ENCODE measurements at places on chromosomes 2 and 18.
A peak's percentile ranks its signal among the peaks of the same experiment; 100 is the strongest.

DNA sequence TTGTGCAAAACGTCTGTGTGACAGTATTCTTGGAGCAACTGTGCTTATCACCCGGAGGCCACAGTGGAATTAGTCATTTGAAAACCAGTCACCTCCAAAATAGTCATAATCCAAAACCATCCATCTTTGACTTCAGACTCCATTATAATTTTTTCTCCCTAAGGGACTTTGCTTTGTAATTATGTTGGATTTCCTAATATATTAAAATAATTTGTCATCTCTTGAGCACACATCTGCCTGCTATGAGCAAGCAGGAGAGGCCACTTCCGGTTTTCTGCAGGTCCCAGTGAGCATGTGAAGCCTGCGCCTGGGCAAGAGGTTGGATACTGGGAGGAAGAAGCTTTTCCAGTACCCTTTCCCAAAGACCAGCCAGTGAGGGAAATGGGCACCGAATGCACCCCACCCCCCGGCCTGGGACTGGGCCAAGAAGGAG lies 57.7 kb downstream of the ODC1 start:
- DNase-seq, result no peak

- no peak for DNase-seq
Observed at GRCh38 chr2:231212329-231212845, 14.0 kb downstream of the ARMC9 start.

DNA sequence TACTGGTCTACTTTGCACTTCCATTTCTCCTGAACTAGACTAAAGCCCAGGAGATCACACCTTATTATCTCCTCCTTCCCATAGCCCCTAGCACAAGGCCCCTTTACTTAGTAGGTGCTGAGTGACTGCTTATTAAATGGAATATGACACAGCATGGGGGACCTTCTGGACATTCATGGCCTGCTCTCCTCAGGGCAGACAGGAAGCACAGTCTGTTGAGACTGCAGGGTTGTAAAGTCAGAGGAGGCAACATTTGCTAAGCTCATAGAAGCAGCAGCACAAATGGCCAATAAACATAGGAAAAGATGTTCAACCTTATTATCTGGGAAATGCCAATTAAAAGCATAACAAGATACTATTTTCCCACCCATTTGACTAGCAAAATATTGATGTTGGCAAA lies 75.3 kb downstream of the DNMT3A start:
- DNase-seq, result no peak

DNA sequence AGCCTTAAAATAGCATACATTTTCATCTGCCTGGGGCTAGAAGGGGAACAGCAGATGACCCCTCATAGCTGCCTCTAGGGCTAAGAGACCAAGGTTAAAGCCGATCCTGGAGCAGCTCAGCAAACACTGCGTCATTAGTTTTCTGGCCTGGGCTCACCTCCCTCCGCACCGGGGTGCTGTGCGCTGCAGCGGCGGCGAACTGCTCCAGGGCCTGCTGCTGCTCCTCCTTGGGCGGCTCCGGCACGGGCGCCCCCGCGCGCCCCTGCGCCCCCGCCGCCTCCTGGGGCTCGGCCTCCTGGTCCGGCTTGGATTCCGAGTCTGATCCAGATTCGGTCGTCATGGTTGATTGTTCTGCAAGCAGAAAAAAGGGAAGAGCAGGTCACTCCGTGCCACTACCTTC lies 55.0 kb downstream of the EPB41L3 start:
- no peak for DNase-seq

DNA sequence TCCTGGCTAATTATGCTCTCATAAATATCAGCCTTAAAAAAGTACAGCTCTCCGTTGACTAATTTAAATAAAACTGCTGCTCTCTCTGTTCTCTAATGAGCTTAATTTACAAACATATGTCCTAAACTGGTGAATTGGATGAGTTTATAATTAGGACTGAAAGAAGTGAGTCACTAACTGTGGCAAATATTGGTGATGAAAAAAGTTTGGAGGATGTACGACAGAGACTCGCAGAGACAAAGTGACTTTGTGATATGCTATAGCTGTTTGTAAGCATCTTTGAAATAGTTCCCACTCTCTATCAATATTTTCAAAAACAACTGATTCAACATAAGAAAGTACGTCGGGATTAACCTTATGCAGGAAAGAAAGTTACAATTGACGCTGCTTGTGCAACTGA lies 138.9 kb upstream of the TMEFF2 start:
- no peak for DNase-seq

GRCh38 chr18:74226156-74226555 lies 65.6 kb downstream of the CYB5A start:
- DNase-seq, result no peak

GRCh38 chr18:63339920-63340484 lies 20.4 kb upstream of the BCL2 start:
- peak; percentile 69 for DNase-seq

- no peak for DNase-seq
Observed at GRCh38 chr18:48724442-48724841, 185.6 kb downstream of the CTIF start.

DNA sequence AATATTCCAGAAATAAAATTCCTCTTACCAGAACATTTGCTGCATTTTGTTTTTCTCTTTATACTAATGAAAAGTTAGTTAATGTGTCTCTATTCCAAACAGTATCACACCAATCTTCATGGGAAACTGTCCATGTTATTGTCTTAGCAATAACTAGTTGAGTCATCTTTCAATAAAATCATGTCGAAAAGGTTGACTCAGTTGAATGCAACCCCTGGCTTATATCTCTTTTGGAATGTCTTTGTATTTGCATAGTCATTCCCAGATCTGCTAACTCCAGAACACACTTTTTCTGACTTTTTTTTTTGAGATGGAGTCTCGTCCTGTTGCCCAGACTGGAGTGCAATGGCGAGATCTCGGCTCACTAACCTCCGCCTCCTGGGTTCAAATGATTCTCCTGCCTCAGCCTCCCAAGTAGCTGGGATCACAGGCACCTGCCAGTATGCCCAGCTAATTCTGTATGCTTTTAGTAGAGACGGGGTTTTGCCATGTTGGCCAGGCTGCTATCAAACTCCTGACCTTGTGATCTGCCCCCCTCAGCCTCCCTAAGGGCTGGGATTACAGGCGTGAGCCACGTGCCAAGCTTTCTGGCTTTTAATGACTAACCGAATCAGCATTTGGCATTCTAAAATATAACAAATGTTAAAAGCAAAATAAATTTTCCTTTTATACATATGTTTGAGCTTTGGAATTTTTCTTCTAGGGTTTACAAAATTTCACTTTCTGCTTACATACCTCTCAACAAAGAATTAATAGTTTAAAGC lies 133.2 kb upstream of the GULP1 start:
- DNase-seq, result no peak

GRCh38 chr2:23292024-23292423 lies 93.0 kb upstream of the KLHL29 start:
- DNase-seq, result no peak

DNA sequence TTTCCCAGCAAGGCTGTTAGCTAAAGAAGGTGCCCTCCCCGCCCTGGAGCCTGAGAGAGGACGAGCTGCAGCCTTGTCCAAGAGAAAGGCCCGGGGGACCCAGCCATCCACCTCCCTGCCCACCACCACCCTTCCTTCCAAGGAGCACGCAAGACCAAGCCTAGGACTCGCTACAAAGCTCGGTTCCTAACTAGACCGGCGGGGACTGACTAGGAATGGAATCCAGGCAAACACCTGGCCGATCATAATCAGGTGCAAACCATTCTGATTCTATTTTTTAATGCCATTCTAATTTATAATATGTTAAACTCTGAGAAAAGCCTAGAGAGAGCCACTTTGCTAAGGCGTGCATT lies 19.7 kb upstream of the TUBB6 start:
- no peak for DNase-seq

GRCh38 chr2:171044416-171044815 lies 115.4 kb downstream of the GORASP2 start:
- DNase-seq, result no peak

GRCh38 chr2:196966061-196966460 lies 39.6 kb upstream of the PGAP1 start:
- DNase-seq, result no peak

GRCh38 chr18:22169011-22169888 lies at the start of gene GATA6:
GATA6 (plus strand) TSS chr18:22169589; CDS start chr18:22171145, 1,556 bp downstream.
- peak; percentile 86 for DNase-seq

GRCh38 chr2:98914713-98915580 lies 21.1 kb downstream of the CRACDL start:
- no peak for DNase-seq

DNA sequence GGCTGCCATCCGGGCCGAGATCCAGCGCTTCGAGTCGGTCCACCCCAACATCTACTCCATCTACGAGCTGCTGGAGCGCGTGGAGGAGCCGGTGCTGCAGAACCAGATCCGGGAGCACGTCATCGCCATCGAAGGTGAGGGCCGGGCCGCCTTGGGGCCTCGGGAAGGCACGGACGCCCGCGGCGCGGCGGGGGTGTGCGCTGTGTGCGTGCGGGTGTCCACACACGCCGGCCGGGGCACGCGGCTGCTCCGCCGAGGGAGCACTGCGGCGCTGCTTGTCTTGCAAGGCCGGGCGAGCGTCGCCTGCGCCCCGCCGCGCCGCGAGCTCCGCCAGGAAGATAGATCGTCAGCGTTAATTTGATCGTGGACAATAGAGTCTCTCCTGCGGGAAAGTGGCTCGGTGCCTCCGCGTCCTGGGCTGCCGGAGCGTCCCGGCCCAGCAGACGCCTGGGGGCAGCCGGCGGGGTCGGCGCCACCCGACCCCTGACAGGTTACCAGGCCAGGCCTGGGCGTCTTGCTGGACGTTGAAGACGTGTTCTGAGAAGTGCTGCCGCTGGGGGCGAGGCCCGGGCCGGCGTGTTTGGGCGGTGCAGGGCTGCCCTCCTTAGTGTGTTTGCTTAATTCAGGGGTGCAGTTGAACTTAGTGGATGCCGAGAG lies 1.0 kb downstream of the AGAP1 start:
- peak; percentile 56 for DNase-seq

- no peak for DNase-seq
Observed at GRCh38 chr18:2905854-2906703, 59.3 kb downstream of the EMILIN2 start.

GRCh38 chr2:227827143-227827542 lies 13.5 kb downstream of the CCL20 start:
- no peak for DNase-seq

DNA sequence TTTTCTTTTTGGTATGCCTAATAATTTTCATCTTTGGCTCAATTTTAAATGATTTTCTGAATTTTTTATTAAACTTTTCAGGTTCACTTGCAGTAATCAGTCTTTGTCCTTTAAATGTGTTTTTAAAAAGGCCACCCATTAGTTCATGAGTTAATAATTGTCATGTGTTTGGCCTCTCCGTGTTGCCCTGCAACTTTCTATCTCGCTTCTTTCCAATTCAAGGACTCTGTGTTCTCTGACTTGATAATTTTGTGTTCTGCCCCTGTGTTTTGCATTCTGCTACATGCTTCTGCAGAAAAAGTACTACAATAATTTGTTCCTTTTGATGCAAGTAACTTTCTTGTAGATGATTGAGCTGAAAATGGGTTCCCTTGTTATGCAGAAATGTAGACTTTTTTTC lies 921.4 kb upstream of the LRATD1 start:
- DNase-seq, result no peak

GRCh38 chr2:71358931-71359671 lies 27.5 kb downstream of the ZNF638 start:
- DNase-seq, result no peak

DNA sequence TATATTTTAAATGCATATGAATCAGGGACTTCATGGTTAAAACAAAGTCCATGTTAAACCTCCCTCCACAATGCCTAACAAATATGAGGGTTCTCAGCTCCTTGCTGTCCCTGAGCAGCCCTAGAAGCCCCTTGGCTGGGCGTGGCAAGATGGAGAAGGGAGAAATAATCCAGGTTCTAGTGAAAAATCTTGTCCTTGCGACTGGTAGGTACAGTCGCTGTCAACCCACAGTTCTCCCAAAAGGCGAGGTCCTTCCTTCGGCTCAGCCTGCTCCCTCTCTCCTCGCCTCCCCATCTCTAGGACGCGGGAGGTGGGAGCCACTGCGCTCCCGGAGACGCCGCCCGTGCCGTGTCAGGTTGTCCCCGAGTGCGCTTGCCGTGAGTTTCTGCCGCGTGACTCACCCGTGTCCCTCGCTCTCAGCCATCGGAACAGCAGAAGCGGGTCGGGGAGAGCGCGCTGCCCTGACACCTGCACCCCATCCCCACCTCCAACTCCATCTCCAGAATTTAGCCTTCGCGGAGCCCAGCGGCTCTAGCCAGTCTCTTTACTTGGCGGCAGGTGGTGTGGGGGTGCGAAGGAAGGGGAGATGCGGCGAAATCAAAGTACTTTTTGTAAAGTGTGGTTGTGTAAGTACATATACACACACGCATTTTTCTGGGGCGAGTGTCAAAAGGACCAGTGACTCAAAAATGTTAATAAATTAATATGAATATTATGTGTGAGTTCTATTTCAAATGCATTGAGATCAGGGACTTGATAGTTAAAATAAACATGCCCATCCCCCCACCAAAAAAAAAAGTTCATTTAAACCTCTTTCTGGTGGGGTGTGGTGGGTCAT lies 65.1 kb upstream of the TMEM17 start:
- no peak for DNase-seq

- DNase-seq, result peak; percentile 83
Observed at GRCh38 chr2:26561918-26562810, 79.0 kb downstream of the CIB4 start.

DNA sequence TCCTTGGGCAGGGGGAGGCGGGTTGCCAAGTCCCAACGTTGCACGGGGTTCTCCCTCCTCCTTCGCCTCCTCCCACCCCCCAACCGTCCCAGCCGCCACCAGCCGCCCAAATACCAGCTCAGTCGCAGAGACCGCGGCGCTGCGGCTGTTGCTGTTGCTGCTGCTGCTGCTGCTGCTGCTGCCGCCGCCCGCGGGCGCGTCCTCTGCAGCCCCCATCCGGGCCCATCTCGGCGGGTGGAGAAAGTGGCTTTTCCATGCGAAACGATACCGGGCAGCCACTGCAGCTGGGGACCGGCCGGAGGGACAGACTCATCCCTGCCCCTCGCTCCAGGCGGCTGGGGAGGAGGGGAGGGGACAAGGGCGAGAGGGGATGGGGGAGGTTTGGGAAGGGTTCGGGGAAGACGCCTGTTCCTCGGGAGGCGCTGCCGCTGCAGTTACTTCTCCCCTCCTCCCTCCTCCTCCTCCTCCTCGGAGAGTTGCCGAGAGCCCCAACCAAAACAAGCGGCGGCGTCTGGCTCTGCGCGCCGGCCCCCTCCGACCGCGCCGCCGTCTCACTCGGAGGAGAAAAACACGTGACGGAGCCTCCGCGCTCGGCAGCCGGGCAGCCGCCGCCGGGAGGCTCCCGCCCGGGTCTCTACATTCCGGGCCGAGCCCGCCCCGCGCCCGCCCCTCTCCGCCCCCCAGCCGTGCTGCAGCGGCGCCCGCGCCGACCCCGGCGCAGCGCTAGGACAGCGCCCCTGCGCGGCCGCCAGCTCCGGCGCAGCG lies at the start of gene IRS1:
TSS of gene IRS1 (minus strand) at position 610 of the 765 bp plus-strand sequence. CDS start 1,082 bp downstream, outside the sequence.
- DNase-seq, result peak; percentile 11

- DNase-seq, result peak; percentile 30
Observed at GRCh38 chr2:5693287-5694201, 1.4 kb downstream of the SOX11 start.

Data from NCI-H526 (cell line).